ENCODE measurements at places on chromosomes 3 and 15.

DNA sequence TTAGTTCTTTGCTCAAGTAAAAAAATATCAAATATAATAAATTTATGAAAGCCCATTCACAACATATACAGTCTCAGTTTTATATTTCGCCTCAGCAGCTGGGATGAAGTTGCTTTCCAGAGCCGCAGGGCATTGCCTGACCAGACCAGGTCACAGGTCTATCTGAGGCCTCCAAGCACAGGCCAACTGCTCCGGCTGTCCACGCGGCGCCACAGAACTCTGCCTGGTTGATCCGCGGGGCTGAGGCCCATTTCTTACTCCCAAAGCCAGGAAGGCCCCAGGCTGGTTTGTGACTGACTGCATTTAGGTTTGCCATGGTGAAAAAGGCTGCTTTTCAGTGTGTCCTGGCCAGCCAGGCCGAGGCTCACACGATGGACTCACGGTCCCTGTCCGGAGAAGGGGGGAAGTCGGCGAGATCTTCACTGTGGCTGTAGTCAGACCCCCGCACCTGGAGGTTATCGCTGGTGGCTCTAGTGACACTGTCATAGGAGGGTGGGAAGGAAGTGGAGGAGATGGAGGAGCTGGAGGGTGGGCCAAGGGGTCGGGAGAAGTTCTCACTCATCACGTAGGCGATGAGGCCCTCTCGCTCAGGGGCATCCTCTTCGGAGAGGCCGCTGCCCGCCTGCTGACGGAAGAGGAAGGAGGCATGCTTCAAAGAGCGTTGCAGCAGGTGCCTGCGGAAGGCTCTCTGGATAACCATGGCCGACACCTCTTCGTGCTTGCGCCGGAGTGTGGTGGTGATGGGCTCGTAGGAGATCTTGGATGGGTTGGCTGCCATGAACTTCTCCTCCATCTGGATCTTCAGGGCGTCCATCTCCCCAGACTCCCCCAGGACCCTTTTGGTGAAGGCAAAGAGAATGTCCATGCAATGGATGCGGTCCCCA, 54.1 kb downstream of the EXOG start:
- no peak for DNase-seq

DNA sequence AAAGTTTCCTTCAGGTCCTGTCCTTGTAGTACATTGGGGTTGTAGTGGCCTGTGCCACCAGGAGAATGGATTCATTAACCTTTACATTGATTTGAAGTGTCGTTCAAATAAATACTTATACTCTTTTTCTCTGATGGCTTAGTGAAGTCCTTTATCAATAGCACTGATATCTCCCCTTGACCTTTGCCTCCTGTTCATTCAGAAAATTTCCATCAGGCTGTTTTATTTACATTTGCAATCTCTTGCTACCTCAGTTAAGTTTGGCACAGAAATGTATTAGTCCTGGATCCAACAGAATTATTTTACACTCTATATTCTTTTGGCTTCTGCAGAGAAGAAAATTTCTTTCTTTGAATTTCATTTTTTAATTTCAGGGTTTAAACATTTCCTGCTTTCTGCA, 497.0 kb downstream of the RBMS3 start:
- no peak for DNase-seq

DNA sequence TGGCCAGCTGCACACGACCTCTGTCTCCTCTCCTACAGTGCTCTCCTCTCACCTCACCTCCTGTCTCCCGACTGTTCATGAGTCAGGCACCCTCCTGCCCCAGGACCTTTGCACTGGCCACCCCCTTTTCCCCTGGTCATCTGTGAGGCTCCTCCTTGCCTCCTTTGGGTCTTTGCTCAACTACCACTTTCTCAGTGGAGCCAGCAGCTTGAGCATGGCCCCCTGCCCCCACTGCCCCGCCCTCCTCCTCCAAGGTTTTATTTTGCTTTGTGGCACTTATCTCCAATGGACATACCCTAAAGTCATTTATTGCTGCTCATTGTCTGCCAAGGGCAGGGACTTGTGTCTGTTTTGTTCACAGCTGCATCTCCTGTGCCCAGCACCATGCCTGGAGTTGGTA, 64.3 kb downstream of the MGLL start:
- DNase-seq = no peak

GRCh38 chr3:172163320-172163719, 123.9 kb downstream of the FNDC3B start:
- no peak for DNase-seq

GRCh38 chr3:160150525-160150924, 74.7 kb upstream of the C3orf80 start:
- DNase-seq = no peak

DNA sequence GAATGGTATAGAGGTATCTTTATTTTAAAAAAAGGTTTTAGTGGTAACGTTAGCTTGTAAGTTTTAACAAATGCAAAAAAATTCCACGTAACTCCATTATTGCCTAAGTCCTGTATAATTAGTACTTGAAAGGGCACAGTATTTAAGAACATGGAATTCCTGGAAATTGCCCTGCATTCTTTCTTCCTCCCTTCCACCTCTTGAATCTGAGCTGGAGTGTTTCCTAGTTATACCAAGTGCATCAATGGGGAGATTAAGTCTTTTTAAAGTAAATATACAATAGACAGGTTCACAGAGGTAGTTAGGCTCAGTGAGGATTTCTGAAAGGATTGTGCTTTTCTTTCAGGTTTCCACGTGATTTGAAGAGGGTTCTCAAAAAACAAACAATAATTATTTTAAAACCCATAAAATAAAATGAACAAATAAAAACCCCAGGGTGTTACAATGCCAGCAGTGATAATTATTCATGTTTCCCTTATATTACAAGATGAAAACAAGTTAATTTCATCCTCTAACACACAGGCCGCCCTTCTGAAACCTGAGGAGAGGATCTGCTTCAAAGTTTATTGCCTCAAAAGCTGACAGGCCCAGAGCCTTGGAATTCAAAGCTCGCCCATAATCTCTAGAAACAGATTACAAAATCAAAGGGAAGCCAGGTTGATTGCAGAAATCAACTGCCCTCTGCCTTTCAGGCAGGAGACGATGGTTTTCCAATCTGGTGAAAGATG, 128.8 kb upstream of the LMOD3 start:
- DNase-seq = no peak

GRCh38 chr3:133834621-133835417, 29.2 kb downstream of the SRPRB start:
- DNase-seq = no peak

DNA sequence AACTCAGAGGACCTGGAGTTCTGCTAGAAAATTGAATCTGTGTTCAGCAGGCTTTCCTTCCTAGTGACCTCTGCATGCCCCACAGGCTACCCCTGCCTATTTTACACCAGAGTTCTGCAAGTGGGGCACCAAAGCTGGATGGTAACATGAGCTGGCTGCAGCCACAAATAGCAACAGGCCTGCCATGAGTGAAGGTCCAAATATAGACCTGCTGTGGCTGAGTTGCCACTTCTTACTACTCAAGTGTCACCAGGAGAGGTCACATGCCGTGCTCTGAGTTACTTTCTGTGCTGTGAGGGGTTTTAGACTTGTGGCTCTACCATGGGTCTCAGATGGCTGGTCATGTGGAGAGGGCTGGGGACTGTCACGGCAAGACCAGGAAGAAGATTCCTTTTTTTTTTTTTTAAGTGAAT, at the start of gene FSD2:
Gene FSD2 (minus strand): TSS at position 76 of the 413 bp plus-strand sequence. CDS start 18,679 bp downstream, outside the sequence.
- peak; percentile 62 for DNase-seq

DNA sequence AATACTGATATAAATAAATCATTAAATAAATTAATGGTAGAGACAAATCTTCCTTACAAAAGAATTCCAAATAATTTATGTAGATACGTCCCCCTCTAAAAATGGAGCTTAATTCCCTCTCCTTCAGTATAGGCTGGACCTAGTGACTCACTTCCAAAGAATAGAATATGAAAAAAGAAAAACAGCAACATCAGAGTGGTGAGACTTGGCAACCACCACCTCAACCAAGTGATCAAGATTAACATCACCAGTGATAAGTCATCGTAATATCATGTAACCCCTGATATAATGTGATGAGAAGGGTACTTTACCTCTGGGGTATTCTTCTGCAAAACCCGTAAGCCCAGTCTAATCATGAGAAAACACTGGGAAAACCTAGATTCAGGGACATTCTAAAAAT, 13.4 kb downstream of the GOLGB1 start:
- DNase-seq = no peak

DNA sequence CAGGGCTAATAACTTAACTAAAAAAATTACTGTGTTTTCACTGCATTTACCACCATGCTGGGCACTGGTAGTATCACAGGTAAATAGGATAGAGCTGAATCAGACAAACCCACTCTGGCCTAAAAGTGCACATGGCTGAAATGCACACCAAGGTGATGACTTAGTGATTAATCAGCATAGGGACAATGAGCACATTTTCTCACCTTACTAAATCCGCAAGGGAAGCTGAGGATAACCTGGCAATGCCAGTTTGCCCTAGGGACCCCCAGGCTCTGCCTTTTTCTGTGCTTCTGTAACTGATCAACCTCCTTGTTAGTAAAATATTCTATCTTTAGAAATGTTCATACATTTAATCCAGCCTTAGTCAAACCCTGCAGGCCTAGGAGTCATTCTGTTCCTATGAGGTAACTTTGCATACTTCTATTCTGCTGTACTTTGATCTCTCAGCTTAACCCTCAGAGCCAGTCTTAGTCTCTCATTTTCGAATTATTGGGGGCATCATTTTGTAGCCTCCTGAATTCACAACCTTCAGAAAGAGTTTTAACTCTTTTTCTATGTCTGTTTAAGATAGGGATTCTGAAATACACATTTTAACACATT, 562.9 kb upstream of the KCNMB2 start:
- no peak for DNase-seq

DNA sequence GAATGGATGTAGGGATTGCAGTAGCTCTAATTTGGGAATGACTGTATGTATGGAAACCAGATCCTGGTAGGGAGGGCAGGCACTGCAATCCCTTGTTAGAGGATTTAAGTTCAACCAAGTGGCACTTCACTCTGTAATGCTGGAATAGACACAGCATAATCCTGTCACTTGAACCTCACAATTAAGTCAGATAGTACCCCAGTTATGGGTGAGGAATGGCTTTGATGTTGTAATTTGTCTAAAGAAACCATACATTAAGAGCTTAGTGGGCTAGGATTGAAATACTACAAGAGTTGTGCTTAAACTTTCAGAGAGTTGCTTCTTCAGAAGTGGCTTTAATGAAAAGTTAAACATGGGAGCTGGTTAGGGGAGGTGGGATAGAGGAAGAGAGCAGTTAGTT, 9.3 kb downstream of the RAB7A start:
- DNase-seq = no peak

- DNase-seq = no peak
Observed at GRCh38 chr3:81764002-81764401, 2.6 kb upstream of the GBE1 start.

DNA sequence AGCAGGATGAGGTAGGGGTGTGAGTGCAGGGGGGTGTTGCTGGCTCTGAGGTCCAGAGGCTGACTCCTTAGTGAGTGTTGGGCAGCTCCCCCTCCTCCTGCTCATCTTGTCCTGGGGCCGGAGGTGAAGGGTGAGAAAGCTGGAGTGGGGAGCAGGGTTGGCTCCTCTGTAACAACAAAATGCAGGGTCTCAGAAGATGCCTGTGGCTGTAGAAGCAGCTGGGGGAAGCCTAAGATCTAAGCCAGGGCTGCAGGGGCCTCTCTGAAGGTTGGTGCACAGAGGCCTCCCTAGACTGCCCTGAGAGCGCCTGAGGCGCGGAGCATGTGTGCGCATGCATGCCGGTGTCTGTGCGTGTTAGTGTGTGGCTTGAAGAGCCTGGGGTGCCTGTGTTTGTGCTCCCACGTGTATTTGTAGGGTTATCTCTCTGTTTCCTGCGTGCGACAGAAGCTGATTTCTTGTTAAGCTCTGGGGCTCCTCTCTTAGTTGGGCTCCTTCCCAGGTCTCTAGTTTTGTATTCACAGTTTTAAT, 5.3 kb upstream of the HDAC11 start:
- no peak for DNase-seq

DNA sequence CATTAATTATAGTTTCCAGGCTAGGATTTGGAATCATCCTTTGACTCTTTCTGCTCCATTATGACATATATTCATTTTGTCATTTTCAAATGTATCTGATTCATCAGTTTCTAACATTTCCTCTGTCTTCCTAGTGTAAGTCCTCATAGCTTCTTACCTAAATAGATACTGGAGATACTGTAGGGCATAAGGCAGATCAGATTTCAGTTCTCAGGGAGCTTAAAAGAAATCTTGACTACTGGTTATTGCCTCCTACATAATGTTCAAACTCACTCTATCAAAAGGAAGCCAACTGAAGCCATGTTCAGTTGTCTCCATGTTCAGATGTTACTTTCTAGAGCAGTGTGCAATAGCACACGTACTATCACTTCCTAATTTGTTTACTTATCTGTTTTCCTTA, 29.6 kb upstream of the CTDSPL2 start:
- no peak for DNase-seq

- no peak for DNase-seq
Observed at GRCh38 chr15:101651554-101652097, 555 bp downstream of the TM2D3 start.

GRCh38 chr3:61865466-61866152, 304.2 kb downstream of the PTPRG start:
- no peak for DNase-seq

- no peak for DNase-seq
Observed at GRCh38 chr3:107366766-107367165, 10.5 kb upstream of the CCDC54 start.

- DNase-seq = no peak
Observed at GRCh38 chr3:197206913-197207312, 91.5 kb downstream of the DLG1 start.

GRCh38 chr3:157145606-157146322, 14.2 kb downstream of the CCNL1 start:
- DNase-seq = no peak

- DNase-seq = no peak
Observed at GRCh38 chr3:125609384-125609783, 14.1 kb upstream of the OSBPL11 start.

GRCh38 chr3:172836390-172836997, 86.0 kb downstream of the ECT2 start:
- no peak for DNase-seq
